Esophagus squamous epithelium (tissue), 5 donors: ENCODE measurements at places on chromosomes 5 and 9.

DNA sequence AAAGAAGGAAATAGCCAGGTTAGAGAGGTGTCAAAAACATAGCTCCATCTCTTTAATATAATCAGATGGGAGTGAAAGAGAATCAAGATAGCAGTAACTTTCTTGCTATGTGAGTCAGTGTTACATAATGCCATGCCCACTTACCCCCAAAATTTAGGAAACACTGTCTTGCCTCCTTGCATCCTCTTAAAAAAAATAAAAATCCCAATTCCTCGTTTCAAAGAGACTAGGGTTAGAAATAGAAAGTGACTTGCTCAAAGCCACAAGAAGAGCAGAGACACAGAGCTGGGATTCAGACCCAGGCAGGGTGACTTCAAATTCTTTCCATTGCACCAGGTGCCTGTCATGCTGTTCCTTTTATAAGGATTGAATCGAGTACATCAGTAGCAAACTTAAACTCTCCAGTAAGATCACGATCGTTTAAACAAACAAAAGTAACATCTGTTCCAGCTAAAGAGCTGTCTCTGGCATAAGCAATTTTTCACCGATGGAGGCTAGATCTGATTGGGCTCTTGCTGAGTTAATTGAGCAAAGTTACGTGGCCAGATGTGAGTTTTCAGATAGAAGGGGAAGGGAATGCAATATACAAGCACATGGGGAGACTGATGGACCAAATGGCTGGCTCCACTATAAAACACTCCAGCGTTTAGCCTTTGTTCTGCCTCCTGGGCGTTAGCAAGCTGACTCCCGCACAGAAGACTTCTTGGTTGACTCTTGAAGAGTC is 176.9 kb downstream of the PALM2AKAP2 start:
- no peak for DNase-seq

DNA sequence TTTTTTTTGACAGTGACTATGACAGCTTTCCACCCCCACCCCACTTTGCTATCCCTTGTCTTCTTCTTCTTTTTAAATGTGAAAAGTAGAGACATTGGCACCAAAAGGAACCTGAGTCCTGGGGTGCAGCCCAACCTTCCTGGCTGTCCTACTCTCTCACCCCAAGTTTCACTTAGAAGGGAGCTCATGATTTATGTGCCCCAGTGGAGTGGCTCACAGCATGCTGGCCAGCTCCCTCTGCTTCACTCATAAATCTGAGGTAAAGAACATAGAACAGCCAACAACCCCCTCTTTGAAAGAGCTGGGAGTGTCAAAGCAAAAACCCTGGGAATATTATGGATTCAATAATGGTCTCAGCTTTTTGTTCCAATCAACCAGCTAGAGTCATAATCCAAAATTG is 196.3 kb upstream of the DAPK1 start:
- no peak for DNase-seq

DNA sequence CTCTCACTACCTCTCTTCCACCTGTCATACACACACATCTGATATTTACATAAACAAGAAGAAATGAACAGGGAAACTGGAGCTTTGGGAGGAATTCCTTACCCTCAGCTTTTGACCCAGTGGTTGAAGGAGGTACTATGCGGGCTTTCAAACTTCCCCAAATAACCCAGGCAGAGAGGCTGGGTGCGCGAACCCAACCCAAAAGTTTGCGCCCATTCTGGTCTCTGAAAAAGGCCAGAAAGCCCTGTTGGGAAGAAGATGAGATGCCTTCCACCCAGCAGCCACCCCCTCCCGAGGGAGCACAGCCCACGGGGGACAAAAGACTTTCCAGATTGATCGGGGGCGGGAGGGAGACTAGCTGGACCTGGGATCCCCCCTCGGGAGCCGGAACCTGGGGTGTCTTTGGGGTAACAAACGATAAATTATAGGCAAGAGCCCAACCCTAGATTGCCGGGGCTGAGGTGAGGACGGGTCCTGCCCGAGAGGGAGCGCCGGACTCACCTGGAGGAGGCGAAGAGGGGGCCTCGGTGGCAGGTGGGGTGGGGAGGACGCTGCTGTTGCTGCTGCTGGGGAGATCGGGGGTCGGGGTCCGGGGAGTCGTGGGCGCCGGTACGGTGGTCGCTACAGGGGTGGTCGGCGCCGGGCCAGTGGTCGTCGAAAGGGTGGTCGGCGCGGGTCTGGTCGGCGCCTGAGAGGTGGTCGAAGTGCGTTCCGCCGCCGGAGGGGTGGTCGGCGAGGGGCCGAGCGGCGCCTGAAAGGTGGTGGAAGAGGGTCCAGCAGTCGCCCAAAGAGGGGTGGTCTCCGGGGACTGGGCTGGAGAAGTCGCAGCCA is 798 bp downstream of the MEGF9 start:
- DNase-seq, result no peak

DNA sequence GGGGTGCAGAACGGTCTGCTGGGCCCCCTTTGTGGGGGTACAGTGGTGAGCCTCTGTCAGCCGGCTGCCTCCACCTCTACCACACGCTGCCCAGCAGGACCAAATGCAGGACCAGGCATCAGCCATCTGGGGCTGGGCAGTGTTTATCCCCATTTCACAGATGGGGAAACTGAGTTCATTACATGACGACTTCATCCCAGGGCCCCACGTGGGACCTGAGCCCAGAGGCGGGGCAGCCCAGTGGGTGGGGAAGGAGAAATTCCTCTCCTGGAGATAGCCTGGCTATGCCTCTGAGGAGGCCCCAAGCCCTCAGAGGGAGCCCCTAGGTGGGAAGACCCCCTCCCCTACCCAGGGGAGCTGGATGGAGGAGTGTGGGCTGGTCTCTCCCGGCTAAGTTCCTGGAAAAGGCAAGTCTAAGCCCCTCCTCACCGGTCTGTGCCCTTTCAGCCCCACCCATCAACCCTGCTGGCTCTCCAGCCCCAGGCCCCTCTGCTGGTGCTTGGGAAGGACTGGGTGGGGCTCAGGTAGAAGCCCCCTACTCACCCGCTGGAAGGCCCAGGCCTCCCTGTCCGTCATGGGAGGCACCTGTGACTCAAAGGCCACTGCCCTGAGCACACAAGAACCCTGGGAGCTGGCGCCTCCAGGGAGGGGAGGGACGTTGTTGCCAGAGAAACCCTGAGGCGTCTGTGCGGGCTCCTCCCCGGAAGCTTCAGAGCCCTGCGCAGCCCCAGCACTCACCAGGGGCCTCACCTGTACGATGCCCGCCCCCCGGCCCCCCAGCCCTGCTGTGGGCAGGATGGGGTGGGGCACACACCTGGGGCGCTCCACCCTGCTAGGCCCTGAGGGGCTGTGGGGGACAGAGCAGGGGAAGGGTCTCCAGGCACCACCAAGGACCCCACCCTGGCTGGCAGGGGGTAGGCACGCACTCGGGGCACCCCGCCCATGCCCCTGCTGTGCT is 7.4 kb upstream of the CCDC187 start:
- DNase-seq, result no peak

DNA sequence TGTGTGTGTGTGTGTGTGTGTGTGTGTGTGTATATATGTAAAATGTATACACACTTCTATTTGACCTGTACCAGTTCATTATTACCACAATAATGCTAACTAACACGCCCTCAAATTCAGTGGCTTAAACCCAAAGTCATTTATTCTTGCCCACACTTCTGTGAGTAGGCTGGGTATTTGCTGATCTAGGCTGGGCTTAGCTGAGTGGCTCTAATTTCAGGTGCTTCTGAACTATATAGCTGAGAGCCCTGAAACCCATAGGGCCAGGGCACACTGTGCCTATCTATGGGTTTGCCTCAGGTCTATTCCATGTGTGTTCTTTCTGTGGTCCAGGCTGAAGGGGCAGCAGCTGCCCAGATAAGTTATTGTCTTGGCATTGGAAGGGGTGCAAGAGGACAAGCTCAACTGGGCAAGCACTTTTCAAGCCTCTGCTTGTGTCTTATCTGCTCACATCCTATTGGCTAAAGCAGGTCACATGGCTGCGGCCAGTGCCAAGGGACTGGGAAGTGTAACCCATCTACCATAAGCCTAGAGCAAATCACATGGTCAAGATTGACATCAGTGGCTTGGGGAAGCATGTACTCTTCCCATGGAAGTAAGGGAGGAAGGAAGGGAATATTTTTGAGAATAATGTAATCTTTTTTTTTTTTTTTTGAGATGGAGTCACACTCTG is 139.9 kb downstream of the PALM2AKAP2 start:
- no peak for DNase-seq

DNA sequence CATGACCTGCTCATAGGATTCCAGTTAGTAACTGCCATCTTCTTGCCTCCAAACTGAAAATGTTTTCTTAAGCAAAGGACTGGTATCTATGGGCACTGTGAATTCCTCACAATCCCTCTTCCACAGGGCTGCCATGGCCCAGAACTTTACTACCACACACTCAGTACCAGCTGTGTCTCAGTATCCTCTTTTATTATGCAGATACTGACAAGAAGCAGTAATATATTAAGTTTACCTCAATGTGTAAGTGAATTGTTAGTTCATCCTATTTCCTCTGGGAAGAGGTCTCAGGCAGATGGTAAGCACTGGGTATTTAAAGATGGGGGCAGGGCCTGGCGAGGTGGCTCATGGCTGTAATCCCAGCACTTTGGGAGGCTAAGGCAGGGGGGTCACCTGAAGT is 320.8 kb upstream of the RFX3 start:
- no peak for DNase-seq

DNA sequence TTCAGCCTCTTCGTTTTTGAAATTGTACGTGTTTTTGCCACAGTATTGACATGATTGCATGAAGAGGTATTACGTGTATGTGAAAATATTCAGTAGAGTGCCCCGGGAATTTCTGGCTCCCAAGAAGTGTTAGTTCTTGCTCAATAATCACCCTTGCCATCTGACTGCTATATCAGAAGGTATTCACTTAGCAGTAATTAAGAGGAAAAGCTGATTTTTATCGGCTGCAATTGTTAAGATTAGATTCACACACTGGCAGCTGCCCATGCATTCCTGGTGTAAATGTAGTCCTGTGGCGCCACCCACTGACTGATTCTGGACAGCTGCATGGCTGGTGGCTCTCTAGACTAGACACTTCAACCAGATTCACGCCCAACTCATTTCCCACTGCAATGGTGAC is 440.1 kb upstream of the ADAMTS16 start:
- DNase-seq, result no peak

DNA sequence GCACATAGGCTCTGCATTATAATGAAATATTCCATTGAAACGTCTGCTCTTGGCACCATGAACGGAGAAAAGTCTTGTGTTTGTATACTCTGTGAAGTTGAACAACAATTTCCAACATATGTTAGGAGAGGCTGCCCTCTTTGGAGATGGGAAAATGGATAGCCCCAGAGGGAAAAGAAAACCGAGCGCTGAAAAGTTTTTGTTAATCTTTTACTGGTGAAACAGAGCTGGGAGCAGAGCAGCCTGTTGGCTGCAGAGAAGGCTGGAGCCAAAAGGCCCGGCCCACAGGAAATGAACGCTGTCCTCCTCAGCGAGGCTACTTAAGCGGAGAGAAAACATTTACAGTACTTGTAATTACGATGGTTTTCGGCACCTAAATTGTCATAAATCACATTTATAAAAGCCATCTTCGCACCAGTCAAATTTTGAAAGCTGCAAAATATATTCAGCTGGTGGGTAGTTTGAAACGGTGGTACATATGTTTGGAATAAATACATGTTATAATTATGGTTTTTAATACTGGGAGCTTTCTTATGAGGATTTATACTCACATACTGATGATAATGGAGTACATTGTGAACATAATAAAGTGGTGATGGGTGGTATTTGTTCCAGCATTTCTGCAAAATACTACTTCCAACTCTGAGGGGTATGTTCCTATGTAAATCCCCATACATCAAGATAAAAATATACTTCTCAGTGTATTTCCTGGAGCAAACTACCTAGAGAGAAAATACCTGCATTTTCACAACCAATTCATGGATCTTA is 129.6 kb upstream of the CNTLN start:
- DNase-seq, result no peak

- DNase-seq, result no peak
These were observed 3.3 kb upstream of the RALGDS start for GRCh38 chr9:133124123-133124906.

DNA sequence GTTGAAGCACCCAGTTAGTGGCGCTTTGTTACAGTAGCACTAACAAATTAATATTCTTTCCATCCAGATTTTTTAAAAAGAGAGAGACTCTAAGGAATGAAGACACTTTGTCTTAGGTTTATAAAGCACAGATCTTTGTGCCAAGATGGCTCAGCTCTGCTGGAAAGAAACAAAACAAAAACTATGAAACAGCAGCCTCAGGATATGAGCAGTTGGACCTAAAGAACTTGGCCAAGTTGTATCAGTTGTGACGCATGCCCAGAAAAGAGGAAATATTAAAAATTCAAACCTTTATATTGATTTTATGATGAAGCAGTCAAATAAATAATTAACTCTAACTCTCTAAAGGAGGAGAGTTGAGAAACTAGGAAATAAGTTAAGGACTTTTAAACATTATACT is 427.2 kb downstream of the SPOCK1 start:
- no peak for DNase-seq

DNA sequence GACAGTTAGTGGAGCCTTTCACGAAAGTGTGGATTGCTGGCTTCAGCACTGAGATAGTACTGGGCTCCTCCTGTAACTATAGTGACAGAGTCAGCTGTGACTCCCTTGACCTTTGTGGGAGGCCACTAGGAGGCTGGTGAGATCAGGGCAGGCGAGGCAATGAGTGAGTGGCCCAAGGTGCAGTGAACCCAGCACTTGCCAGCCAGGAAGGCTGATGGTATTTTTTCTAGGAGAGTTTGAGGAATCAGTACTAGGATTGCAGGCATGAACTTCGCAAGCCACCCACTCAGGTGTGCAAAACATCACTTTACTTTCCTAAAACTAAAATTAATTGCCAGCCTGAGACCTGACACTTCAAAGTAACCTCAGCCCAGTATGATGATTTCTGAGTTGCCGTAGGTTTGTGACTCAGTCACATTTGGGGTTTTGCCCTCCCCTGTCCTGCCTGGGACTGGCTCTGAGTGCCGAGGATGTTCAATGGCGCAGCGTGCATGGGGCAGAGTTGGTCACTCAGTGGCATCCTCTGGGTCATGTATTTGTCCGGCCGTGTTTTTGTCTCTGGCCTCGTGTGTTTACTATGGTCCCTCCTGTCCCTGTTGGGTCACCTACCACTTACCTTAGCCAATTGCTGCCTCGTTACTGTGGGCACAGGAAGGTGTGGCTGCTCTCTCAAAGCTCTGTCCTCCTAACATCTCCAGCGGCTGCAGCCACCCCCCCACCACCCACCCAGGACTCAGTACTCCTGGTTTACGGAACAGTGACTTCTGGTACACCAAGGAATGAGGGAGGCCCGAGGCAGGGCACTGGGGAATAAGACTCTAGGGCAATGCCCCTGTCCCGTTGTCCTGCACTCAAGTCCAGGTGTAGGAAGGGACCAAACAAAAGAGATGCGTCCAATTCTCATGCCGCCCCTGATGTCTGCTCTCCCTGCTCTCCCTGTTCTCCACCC is 67.2 kb downstream of the IL31RA start:
- DNase-seq, result no peak

DNA sequence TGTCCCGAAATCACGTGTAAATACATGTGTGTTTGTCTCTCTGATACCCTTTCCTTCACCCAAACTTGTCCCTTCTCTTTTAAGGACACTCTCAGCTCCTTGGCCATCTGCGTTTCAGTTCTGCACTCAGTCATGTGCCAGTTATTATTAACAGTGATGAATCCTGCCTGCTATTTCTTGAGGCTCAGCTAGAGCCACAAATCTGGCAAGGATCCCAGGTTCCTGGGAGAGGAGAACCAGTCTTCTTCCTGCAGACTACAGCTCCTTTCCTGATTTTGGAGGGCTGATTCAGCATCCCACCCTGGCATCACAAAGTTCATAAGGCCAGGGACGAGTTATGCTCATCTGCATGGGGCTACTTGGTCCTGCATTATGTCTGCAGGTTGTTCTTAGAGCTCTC is 5.6 kb downstream of the MAMDC2 start:
- no peak for DNase-seq
